ENCODE measurements at places on chromosomes 4 and X. TPM values are rescaled to one million over a fixed set of nuclear protein-coding genes. Genes with fewer than 3 reads are reported as not detected.

KIF4A gene
- 1.7 TPM for total RNA-seq

DNAAF6 gene
- total RNA-seq = not detected

LRBA gene
- total RNA-seq = 25.3 TPM

DCX gene
- 2.4 TPM for total RNA-seq

FAM241A gene
- total RNA-seq = 1.5 TPM

SORBS2 gene
- total RNA-seq = 97.4 TPM

CNGA1 gene
- not detected for total RNA-seq

PCYT1B gene
- total RNA-seq = 6.3 TPM

ETDB gene
- not detected for total RNA-seq

IDS gene
- total RNA-seq = 127 TPM

ENPP6 gene
- total RNA-seq = not detected

DNA sequence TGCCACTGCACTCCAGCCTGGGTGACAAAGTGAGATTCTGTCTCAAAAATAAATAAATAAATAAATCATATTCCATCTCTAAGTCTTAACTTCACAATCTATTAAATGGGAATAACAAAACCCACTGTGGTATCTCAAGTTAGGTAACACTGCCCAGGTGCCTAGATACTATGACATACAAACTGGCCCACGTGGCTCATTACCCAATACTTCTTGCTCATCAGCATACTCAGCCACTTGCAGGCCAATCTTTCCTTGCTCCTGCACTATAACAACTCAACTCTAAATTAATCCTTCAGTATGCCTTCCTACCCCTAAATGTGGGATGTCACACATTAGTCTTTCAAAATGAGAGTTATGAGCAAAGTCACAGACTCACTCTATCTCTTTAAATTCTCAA, 230.1 kb downstream of the OPHN1 start:
- no peak for DNase-seq

DNA sequence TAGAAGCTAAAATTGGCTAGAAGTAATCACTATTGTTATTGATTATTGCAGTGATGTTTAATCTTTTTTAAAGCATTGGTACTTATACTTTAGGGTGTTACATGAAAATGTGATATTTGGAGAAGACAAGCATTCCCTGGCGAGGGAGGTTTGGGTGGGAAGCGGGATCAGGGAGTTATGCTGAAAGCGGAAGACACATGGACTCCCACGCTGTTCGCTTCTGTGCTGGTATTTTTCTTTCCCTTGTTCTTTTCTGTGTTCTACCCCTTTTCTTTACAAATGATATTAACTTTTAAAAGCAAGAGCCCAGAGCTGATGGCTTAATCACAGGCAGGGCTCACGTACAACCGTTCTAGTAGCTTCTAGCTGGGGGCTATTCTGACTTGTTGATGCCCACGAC, 61.6 kb downstream of the PHOX2B start:
- DNase-seq = no peak

- no peak for DNase-seq
Observed at GRCh38 chr4:149987330-149988086, 90.7 kb upstream of the DCLK2 start.

DNA sequence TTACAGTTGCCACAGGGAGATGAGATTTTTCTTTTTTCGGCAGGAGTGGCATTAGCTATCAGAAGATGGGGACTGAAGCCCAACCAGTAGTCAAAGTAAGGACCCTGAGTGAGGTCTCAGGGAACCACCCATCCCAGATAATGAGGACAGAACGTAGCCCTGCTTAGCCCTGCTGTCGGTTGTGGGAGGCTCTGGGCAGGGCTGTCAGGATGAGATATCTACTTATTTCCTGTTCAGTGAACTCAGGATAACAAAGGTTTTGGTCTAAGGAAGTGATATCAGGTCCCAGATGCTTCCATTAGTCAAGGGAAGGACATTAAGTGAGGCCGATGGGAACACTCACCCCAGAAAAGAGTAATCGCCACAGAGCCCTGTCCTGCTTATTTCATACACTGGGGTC, 2.3 kb downstream of the MAGEB16 start:
- no peak for DNase-seq

- DNase-seq = no peak
Observed at GRCh38 chrX:31287861-31288260, 216.0 kb upstream of the FTHL17 start.

DNA sequence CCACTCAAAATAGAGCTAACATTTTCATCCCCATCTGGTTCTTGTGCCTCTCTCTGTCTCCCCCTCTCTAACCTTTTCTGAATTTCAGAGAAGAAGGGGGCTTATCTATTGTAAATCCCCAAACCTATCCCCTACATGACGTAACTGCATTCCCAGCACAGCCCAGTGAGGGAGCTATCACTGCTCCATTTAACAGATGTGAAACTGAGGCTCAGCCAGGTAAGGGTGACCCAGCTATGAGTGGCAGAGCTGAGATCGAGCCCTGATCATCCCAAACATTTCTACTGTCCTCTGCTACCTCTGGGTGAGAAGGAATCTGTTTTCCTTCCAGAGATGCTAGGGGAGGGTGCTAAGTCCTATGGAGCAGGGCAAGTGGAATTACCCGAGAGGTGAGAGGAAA, 107.5 kb downstream of the SLC2A9 start:
- no peak for DNase-seq

DNA sequence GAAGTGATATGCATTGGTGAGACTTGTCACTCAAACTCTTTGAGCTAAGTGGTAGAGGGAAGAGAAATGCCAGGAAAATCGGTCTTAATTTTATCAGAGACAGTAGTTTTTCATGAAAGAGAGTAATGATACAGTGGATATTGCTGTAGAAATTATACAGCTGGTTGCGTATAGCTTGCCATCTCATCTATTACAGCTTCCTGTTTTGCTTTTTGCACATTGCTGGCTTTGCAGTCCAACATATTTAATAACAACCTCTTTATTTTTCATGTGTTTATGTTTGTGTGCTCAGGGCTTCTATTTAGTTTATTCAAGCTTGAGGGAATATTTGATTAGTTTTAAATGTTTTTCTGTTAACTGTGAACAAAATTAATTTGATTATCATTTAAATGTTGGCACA, 11.5 kb downstream of the SMAD1 start:
- no peak for DNase-seq

DNA sequence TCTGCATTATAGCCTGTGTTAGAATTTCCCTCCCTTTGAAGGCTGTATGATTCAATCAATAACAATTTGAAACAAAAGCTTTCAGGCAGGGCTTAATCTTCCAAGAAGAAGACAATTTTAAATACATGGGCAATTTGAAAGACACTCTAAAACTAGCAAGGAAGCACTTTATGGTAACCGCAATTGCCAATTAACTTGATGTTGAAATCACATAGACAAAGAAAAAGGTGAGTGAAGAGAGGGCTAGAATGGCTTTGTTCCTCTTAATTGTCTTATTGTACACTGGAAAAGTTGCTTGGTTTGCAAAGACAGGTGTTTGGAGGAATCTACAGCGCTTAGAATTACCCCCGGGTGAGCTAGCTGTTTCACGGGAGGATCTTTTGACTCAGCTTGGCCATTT, 74.4 kb upstream of the PRKX start:
- no peak for DNase-seq

GRCh38 chr4:89324671-89325070, 17.1 kb upstream of the GPRIN3 start:
- DNase-seq = peak; percentile 43

- DNase-seq = no peak
Observed at GRCh38 chr4:168293386-168293975, 25.1 kb downstream of the DDX60 start.

- no peak for DNase-seq
Observed at GRCh38 chr4:8557151-8558076, 22.8 kb upstream of the GPR78 start.

- no peak for DNase-seq
Observed at GRCh38 chrX:154731881-154732280, 19.0 kb downstream of the GAB3 start.

- no peak for DNase-seq
Observed at GRCh38 chrX:17030092-17030491, 83.6 kb downstream of the REPS2 start.

DNA sequence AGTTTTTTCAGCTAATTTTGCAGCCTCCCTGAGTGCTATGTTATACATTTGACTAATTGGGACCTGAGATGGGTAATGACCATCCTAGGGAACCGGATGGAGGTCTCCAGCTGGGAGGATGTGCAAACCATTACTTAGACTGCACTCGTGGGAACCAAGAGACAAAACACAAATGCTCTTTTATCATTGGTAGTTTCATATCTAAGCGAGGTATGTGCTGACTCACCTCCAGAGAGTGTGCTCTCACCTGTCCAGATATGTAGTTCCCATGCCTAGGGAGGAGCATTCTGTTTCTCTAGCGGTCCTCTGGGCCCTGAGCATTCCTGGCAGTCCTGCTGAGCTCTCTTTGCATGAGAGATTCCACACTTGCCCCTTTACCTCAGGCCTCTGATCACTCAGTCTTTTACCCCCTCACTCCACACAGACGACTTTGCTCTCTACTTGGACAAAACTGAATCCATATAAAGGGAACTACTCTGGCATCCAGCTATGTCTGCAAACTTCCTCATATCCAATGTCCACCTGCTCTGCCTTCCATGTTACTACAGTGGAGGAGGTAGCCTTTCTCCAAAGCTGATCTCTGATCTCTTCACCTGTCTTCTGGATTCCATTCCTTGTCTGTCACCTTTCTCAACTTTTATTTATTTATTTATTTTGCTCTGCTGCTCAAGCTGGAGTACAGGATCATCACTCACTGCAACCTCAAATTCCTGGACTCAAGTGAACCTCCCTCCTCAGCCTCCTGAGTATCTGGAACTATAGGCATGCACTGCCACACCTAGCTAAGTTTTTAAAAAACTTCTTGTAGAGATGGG, 88.4 kb downstream of the LRP2BP start:
- DNase-seq = peak; percentile 55

DNA sequence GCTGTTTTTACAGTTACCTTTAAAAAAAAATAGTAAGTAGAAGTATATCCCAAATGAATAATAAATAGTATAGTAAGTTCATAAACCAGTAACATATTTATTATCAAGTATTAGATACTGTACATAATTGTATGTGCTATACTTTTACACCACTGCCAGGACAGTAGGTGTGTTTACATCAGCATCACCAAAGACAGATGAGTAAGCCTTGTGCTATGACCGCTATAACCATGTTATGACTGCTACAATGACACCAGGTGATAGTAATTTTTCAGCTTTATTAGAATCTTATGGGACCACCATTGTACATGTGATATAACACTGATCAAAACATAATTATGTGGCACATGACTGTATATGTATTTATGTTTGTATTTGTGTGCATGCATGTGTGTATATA, 27.3 kb downstream of the PABPC4L start:
- no peak for DNase-seq

DNA sequence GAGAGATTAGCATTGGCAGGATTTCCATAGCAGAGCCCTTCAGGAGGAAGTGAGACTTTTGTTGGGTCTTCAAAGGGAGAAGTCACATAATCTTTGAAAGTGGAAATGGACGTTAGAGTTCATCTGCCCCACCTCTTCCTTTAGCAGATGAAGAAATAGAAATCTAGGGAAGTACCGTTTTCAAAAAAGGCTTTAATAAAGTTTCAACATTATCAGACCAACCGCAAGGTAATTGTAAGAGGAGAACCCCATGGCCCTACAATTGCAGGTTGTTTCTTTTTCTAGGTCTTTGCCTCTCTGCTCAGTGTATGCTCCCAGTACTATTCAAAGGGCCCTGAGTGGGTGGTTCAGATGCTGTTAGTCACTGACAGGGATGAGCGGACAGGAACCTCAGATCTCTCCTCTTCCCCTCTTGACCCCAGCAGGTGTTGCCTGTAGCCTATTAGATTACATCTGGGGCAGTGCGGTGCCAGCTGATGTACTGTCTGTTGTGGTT, 48.6 kb upstream of the AP1S2 start:
- DNase-seq = no peak

- DNase-seq = peak; percentile 95
Observed at GRCh38 chr4:36053930-36054329, 190.4 kb downstream of the ARAP2 start.

DNA sequence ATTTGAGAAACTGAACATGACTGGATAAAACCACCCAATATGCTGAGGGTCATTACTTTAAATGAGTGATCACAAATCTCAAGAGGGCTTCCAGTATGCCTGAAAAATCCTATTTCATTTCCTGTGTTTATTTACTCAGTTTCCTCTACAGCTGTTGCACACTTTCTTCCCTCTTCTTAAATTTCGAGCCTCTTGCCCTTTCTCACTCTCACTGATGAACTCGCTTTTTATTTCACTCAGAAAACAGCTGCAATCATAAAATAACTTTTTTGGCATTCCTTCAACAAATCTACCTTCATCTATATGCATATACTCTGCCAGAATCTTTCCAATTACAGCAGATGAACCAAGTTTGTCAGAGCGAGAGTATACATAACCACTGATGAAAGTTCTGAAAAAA, 101.3 kb downstream of the EIF4E start:
- no peak for DNase-seq

DNA sequence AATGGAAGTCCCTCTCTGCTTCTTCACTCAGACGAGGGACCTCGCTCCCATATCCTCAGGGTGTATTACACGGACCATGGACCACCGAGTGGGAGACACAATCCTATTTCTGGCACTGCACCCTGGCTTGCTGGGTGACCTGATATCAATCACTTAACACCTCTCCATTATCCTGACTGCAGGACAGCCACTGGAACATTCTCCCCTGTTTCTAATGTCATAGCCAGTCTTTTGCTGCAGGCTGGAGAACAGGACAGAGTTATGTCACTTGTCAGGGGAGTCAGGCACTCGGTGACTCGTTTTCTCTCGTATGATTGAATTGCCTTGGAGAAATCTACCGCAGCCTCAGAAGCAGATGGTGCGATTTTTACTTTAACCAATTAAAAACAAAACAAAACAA, 219.1 kb upstream of the IGFBP7 start:
- DNase-seq = no peak

GRCh38 chr4:8550691-8551090, 29.5 kb upstream of the GPR78 start:
- no peak for DNase-seq

- no peak for DNase-seq
Observed at GRCh38 chr4:155073852-155074251, 134.6 kb upstream of the NPY2R start.

GRCh38 chrX:791479-792034, 161.0 kb downstream of the SHOX start:
- DNase-seq = no peak

DNA sequence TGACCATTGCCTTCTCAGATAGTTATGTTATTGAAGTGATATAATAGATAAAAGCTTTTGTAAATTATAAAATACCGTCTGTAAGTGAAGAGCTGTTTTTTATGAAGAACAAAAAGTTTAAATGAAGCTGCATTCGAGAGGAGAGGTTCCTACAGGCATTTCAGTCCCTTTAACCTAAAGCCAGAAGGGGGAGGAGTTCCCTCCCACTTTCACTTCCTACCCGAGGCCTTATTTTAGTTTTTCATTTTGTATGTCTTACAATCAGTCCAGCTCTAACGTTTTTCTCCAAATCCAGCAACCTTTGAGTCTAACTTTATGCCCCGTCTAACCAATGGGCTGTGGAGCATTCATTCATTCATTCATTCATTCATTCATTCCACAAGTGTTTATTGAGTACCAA, 16.5 kb upstream of the SOX3 start:
- no peak for DNase-seq
